ENCODE measurements at places on chromosomes 11 and 22.

DNA sequence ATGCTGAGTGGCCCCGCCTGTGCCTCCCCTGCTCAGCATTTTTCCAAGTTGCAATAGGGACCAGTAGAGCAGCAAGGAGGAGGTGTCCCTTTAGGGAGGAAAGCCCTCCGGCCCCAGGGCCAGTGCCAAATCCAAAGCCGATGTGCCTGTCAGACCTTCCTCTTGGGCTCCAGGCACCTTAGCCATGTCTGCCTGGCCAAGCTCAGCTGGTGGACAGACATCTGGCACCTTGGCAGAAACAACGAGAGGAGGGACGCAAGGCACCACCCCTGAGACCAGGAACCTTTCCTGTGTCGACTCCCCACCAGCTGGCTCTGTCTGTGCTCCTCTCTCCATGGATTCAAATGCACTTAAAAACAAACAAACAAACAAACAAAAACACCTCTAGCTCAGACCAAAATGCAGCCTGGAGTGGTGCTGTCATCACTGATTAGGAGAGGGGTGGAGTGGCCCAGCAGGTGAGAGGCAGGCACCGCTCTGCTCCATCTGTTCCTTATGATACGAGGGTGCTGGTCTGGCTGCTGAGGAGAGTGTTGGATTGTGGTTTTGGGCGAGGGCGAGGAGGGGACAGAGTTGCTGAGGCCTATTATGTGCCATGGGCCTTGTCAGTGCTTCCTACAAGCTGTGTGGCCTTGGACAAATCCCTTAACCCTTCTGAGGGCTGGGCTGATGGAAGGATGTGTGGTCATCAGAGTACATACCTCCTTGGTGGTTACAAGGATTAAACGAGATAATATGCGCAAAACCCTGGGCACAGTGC lies 46.2 kb downstream of the TP53I11 start:
- DNase-seq: no peak

- DNase-seq: no peak
Measured at GRCh38 chr11:100706179-100706578, 19.1 kb downstream of the ARHGAP42 start.

DNA sequence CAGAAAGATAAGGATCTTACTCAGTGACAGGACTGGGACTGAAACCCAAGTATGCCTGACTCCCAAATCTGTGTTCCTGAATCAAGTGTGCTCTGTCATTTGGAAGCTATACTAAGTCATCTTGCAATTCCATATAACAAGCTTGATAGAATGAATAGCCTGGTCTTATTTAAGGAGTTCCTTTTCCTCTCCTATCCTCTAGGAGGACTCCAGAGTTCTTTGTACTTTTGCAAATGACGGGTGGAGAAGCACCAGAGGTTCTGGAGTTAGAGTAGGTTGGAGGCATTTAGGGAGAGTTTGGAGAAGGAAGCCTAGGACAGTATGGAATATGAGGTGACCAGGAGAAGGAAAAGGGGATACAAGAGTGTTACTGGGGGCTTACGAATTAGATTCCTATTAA lies 92.9 kb upstream of the RCN1 start:
- DNase-seq: no peak

DNA sequence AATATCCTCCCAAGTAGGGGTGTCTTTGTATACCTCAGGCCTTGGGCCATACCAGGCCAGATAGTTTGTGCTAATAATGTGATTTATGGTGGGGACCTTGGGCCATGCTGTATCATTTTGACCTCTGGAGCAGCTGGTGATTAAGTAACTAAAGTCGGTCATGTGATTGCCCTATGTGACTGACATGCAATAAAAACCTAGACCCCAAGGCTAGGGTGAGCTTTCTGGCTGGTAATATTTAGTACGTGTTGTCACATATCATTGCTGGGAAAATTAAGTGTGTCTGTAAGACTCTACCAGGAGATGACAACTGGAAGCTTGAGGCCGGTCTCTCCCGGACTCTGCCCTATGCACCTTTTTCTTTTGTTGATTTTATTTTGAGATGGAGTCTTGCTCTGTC lies 12.6 kb upstream of the TFIP11 start:
- DNase-seq: no peak

DNA sequence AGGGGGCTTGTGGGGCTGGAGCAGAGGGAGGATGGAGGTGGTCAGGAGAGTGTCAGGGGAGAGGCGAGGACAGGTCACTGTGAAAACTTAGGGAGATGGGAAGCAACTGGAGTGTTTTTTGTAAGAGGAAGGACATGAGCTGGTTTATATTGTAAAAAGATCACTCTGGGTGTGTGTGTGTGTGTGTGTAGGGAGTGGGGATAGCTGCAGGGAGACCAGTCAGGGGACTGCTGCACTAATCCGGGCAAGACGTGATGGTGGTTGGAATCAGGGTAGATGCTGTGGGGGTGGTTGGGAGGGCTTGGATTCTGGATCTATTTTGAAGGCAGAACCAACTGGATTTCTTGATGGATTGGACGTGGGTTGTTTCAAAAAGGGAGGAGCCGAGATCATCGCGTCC lies 11.3 kb upstream of the SYT7 start:
- DNase-seq: no peak

- no peak for DNase-seq
Measured at GRCh38 chr22:36894266-36894665, 19.2 kb upstream of the CSF2RB start.

DNA sequence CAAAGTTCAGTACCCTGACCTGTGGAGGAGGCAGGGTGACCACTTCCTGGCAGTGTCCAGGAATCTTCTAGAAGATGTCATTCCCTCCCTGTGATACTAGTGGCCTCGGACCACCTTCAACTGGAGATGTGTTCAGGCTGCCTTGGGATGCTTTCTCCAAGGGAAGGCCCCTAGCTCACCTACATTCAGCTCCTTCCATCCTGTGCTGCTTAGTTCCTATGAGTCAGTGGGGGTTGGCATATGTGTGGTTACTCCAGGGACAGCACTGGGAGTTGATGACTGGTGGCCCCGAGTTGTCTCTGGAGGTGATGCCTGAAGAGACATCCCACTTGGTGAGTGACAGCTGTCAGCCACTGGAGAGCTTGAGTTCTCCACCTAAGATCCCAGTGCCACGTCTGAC lies 81.8 kb upstream of the OR9Q1 start:
- no peak for DNase-seq

DNA sequence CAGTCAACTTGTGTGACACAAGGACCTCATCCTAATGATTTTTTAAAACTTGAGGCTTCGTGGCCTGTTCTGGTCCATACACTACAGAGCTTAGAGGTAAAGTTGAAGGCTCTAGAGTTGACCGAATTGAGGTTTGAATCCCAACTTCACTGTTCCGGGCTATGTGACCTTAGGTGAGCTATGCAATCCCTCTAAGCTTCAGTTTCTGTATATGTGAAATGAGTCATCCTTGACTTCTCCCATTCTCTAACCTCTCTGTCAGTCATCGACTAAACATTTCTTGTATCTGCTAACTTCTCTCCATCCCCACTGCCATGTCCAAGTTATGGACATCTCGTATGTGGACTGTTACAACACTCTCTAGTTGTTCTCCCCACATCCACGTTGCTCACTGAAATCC lies 178.2 kb upstream of the TMEM45B start:
- no peak for DNase-seq

DNA sequence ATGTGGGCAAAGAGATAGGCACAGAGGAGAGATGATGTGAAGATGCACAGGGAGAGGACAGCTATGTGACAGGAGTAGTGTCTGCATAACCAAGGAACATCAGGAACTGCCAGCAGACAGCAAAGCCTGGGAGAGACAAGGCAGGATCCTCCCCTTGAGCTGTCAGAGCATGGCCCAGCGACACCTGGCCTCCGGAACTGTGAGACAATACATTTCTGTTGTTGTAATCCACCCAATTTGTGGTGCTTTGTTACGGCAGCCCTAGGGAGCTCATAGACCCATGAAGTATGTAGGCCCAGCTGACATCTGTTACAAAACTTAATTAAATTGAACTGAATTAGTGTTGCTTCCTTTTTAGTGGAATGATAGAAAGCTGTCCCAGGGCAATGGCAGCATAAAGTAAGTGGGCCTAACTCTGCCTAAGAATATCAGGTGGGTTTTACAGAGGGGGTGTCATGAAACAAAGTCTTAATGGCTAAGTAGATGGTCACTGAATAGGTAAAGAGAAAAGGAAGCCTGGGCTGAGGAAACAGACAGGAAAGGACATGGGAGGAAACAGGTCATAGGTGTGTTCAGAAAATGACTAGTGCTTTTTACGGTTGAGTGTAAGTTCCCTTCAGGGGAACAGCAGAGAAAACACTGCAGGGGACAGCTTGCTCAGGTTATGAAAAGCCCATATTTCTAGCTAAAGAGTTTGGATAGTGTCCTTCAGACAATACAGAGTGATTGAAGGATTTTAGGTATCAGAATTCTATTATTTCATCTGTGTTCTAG lies 24.8 kb downstream of the RASSF10 start:
- no peak for DNase-seq

- DNase-seq: no peak
Measured at GRCh38 chr22:50730941-50731661, 6.9 kb upstream of the ACR start.

GRCh38 chr11:57639321-57640067 lies 10.2 kb downstream of the YPEL4 start:
- DNase-seq: no peak

DNA sequence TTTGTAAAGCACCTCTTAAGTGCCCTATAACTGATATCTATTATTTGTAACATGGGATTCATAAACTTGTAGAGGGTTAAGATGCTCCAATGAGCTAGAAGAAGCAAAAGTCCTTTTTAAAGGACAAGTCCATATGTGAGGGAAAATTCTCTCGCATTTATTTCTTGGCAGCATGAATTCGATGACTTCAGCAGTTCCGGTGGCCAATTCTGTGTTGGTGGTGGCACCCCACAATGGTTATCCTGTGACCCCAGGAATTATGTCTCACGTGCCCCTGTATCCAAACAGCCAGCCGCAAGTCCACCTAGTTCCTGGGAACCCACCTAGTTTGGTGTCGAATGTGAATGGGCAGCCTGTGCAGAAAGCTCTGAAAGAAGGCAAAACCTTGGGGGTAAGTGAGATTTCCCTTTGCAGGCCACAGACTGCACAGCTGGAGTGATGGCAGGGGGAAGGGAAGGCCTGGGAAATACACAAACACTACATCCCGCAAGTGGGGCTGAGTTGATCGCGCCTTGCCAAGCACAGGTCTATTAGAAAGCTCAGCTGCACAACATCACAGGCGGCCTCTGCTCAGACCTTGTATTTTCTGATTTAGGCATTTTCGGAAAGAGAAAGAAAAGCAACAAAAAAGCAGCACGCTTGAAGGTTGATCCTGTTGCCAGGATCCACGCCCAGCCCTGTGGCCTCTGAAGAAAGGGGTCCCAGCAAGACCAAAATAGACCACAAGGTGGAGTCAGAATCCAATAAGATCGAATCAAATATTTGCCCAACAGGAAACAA lies 1.5 kb downstream of the MS4A8 start:
- peak; percentile 31 for DNase-seq

DNA sequence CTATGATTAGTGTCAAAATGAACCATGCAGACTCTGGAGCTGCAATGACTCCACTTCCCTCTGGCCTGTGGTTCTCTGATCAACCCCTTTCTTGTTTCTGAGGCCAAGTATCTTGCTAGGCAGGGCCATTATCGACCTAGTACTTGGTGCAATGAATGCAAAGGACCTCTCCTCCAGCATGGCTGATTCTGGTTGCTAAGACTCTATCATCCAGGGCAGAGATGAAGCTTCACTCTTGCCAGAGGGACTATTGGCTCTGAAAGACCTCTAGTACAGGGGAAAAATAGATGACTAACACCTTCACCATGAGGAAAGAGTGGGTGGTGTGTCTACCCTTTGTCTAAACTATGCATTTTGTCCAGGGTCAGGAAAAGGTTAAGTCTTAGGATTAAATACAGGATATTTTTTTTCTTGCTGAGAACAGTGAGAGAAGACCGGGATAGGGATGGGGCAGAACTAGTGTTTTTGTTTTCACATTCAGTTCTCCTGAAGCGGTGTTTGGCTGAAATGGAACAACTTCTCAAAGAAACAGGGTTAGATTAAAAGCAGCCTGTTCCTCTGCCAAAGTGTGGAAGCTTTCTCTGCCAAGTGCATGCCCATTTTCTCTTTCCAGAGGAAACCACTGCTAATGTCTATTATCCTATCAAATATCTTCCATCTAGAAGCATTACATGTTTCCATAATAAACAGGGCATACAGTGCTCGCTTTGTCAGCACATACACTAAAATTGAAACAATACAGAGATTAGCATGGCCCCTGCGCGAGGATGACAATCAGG lies 5.0 kb upstream of the MTFP1 start:
- DNase-seq: no peak

DNA sequence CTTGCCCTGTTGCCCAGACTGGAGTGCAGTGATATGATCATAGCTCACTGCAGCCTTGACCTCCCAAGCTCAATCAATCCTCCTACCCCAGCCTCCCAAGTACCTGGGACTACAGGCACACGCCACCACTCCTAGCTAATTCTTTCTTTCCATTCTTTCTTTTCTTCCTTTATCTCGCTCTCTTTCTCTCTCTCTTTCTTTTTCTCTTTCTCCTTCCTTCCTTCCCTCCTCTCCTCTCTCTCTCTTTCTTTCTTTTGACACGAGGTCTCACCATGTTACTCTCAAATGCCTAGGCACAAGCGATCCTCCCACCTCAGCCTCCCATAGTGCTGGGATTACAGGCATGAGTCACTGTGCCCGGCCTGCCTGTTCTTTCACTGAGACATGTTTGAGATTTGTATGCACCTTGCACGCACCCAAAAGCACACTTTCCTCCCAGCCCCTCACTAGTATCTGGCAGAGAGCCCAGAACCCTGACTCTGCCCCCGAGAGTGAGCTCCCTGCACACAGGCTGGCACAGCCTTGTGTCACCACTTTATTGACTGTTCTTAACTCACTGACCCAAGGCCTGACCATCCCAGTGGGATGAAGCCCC lies 56.8 kb downstream of the CD6 start:
- no peak for DNase-seq

DNA sequence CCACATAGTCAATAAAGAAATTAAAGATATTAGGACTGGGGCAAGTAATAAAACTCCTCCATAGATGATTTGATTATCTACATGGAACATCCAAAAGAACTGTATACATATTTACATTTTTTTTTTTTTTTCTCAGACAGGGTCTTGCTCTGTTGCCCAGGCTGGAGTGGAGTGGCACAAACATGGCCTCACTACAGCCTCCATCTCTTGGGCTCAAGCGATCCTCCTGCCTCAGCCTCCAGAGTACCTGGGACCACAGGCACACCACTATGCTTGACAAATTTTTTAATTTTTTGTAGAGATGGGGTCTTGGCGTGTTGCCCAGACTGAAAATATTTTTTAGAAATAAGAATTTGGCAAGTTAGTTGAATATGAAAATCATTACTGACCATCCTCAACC lies 24.7 kb downstream of the REXO2 start:
- DNase-seq: no peak

DNA sequence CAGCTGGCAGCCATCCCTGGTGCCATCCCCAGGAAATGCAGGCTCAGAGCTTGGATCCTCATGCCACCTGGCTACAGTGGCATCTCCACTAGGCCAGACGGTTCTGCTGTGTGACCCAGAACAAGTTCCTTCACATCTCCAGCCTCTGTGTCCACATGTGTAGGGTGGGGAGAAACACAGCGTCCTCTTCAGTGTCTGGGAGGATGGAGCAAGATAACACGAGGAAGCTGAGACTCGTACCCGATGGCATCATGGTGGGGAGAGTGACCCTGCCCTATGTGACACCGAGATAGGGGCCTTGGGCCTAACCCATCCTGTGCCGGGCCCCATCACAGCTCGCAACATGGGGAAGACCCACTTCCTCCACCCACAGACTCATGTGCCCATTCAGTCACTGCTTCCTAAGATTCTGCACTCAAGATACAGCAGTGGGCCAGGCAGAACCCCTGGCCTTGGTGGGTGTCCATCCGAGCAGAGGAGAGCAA lies 78.5 kb downstream of the MORC2 start:
- no peak for DNase-seq

Measured in forelimb muscle (tissue), 1 donor.